Right cardiac atrium (tissue), 5 donors: ENCODE measurements at places on chromosomes 3 and 15. TPM values are rescaled to one million over a fixed set of nuclear protein-coding genes. Genes with fewer than 3 reads are reported as not detected.

Gene TEX55
- polyA plus RNA-seq, result not detected

GRCh38 chr15:59819092-59819491 is 130.0 kb upstream of the BNIP2 start:
- DNase-seq, result no peak

DNA sequence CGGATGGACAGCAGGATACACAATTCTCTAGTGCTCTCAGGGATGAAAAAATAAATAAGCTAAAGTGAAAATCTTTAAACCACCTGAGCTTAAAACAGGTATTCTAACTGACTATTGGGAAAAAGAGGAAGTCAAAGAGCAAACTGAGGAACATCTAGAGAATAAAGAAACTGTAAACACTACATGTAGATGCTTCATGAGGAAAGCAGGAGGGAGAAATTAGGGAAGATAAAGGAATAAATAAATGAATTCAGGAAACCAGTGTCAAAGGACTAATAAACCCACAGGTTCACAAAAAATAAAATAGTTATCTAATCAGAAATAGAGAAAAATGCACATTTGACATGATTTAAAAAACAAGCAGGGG is 525 bp upstream of the MCCC1 start:
- no peak for DNase-seq

DNA sequence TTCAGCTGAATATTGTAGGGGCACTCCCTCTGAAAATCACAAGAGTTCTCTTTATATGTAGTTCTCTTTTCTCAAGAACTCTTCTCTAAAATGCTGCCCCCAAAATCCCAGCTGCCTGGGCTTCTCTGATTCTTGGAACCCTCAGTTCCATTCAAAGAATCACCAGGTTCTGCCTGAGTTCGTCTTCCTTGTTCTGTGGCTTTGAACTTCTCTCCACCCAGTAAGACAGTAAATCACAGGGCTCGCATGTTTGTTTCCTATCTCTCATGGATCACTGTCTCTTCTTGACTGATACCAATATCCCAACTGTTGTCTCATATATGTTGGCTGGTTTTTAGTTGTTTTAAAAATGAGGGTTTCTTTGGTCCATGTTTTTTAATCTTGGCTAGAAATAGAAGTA is 359.5 kb upstream of the CBLB start:
- no peak for DNase-seq

DNA sequence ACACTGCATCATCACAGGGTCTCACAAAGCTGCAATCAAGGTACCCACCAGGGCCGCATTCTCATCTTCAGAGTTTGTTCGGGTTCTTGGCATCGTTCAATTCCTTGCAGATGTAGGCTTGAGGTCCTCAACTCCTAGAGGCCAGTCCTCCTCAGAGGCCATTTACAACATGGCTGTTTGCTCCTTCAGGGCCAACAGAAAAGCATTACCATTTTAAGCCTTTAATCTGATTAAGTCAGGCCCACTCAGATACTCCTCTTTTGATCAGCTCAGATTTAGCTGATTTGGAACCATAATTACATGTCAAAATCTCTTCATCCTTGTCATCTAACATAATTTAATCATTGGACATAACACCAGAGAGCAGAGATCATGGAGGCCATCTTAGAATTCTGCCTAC is 55.4 kb downstream of the BFSP2 start:
- DNase-seq, result no peak

Gene VEPH1
- polyA plus RNA-seq, result 0.25 TPM

DNA sequence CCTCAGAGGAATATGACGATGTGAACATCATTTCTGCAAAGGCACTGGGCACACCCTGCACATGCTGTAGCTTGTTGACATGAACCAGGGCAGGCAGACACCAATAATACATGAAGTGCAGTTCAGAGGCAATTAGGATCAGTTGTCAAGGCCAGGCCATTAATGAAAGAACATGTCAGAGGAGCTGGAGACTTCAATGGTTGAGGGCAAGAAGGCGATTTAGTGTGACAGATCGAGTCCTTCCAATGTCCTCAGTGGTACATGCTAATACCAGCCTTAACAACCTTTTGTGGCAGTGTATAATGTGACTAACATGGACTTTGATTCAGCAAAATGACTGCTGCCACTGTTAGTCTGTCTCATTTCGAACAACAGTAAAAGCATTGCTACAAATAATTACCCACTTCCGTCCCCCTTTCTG is 205.2 kb upstream of the NANOGP8 start:
- DNase-seq, result no peak

- no peak for DNase-seq
Measured at GRCh38 chr15:92524161-92524560, 130.5 kb downstream of the ST8SIA2 start.

Gene PLA2G4E
- polyA plus RNA-seq, result 0.07 TPM
